ENCODE measurements at places on chromosomes 4 and X.

DNA sequence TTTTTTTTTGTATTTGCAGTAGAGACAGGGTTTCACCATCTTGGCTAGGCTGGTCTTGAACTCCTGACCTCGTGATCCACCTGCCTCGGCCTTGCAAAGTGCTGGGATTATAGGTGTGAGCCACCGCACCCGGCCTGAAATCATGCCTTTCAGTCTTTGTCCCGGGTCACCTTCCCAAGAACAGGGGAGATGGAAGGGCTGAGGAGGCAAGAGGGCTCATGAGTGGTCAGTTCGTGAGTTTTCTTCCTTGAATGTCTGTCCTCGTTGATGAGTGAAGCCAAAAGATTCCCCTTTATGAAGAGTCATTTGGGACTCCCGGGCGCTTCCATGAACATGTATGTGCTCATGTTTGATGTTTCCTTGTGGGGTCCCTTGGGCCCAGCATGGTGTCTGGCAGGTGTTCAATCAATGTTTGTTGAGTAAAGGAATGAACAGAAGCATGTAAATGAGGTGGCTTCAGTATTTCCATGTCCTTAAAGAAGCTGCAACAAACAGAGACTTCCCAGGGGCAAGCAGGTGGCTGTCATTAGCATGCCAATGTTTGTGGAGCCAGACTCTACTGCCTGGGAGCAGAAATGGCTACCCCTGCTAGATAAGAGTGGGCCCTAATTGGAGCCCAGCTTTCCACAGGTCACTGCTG, 3.4 kb upstream of the SEPTIN6 start:
- DNase-seq: no peak

DNA sequence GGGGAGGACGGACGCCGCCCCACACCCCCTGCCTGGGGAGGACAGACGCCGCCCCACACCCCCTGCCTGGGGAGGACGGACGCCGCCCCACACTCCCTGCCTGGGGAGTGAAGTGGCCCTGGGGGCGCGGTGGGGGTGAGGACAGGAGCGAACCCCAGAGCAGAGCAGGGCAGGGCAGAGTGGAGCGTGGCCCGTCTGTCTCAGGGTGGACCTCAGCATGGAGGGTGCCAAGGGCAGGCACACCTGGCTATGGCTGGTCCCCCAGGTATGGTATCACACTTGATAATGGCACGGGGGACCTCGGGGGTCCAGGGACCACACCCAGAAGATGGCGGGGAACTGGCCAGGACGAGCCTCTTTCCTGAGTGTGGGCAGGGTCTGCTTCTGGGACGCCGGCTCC, 9.6 kb downstream of the LRPAP1 start:
- DNase-seq: no peak

- peak; percentile 26 for DNase-seq
Measured at GRCh38 chrX:51614353-51615012, 4.2 kb downstream of the CENPVL3 start.

DNA sequence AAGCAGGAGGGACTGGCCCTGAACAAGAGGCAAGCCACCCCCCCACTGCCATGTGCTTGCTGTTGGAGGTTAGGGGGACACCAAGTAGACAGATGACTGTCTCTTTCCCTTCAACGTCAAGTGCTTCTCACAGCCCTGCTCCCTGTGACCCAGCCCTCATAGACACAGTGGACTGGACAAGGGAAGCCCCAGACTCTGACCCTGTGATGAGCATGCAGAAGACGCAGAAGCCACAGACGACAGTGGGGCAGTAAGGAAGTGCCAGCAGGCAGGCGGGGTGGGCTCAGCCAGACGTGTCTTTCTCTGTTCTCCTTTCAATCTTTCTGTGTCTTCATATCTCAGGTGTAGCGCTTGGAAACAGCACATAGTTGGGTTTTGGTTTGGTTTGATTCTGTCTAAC, 2.4 kb upstream of the L1CAM start:
- DNase-seq: no peak

DNA sequence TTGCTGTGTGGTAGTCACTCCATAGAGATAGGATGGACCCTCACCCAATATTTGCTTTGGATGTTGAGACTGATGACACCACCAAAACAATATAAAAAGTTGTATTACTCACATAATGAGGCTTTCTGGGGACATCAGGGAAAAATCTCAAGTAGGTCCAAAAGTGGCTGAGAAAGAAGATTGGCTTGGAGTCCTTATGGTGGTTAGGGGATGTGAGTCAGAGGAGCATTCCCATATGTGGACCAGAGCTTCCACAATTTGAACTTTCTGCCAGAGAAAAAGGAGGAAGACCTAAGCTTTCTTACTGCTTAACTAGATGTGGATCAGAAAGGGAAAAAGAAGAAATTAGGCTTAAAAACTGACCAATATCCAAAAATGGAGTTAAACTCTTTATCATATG, 460.5 kb downstream of the SH3BGRL start:
- no peak for DNase-seq

DNA sequence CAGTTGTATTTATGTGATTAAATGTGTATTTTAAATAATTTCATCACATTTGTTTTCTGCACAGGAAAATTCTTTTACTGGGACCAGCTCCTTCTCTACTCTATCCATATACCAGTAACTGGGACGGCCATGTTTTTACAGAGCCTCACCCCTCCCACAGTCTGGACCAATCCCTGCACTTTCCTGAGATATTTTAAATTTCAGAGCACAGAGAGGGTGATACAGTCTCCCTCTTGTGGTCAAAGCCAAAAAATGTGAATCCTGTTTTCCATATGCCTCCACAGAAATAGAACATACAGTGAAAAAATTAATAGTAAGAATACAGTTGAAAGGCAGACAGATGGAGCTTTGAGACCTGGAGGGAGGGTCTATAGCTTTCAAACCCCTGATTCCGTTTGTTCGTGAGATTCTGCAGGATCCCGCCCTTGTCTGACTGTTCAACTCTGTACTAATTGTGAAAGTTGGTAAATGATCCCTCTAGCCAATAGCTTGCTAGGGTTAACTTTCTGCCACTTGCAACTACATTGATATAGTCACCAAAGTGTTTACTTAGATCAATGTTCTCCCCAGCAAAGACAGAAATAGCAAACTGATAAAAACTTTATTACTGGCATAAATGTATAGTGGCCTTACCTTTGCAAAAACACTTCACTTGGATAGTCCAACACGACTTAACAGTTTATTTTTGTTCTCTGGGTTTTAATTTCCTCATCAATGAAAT, 172.2 kb downstream of the PPARGC1A start:
- DNase-seq: peak; percentile 51

GRCh38 chrX:71634366-71634765, 16.1 kb upstream of the CXCR3 start:
- DNase-seq: no peak

DNA sequence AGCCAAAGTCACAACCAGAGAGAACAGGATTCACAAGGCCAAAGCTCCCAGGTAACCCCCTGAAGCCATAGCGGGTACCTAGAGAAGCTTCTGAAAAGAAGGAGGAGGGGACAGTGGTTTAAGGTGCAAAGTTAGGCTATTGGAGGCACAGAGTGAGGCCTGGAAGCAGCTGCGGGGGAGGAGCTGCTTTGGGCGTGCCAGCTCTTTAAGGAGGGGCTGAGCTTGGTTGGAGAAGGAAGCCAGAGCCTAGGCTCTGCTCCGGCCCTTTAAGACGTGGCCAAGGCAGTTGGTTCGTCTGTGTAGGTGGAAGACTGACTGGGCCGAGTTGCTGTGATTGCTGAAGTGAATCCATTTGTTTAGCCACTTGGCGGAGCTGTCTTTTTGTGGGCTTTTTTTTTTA, 1.5 kb downstream of the KLF8 start:
- no peak for DNase-seq

DNA sequence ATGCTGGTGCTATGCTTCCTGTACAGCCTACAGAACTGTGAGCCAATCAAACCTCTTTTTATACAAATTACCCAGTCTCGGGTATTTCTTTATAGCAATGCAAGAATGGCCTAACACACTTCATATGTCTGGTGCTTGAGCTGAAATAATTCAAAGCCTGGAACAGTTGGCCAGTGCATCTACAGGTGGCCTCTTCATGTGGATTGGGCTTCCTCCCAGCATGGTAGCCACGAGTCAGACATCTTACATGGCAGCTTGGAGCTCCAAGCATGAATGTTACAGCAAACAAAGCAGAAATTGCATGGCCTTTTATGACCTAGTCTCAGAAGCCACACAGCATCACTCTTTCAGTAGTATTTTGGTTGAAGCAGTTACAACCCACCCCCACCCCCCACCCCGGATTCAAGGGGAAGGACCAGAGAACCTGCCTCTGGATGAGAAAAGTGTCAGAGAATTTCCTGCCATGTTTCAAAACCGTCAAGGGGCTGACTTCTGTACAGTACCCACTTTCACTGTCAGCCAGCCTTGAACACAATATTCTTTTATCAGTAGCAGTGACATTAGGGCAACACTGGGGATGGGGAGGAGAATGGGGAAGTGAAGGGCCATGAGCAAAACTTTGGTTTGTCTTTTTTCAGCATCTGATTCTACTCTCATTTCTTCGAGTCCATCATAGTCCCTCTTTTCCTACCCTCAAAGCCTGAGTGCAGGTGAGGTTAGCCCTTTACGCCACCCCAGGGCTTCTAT, 368.7 kb downstream of the BCOR start:
- DNase-seq: no peak

GRCh38 chrX:10677490-10677889, 57.1 kb upstream of the MID1 start:
- DNase-seq: no peak

DNA sequence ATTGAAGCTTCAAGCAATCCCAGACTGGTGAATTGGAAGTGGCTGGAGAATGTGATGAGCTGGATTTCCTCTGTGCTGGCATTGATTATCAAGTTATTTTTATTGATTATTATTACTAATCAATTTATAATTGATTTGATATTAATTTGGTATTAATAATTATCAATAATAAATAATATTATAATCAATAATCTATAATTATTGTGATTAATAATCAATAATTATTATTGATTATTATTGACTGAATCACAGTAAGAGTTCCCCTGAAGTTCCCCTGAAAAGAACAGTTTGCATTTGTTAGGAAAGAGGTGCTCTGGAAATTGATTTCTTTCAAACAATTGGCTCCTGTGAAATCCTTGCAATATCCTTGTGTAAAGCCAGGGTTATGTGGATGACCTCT, 7.5 kb upstream of the FAM9A start:
- DNase-seq: no peak

GRCh38 chrX:20596856-20597255, 330.1 kb upstream of the RPS6KA3 start:
- no peak for DNase-seq

DNA sequence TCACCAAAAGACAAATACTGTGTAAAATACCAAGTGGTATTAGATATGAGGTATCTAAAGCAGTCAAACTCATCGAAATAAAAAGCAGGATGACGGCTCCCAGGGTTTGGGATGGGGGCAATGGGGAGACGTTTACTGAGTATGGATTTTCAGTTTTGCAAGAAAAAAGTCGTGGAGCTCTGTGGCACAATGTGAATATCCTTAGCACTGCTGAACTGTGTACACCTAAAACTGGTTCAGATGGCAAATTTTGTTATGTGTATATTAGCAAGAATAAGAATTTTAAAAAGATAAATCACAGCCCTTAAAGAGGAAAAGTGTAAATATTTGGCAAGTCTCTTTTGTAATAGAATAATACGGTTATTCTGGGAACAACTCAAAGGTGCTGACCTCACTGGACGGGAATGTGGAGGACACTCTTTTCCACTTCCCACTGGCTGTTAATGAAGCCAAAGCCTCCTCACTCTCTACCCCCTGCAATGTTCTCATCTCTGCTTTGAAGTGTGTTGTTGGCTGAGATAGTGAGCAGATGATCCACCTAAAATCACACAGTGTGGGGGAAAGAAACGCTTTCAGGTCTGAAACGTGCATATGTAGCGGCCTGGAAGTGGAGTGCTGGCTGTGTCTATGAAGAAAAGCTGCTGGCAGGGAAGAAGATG, 49.2 kb downstream of the SEL1L3 start:
- DNase-seq: no peak

GRCh38 chr4:80112236-80112635, 39.2 kb upstream of the ANTXR2 start:
- DNase-seq: no peak

Data from D341Med (cell line).